ENCODE measurements at places on chromosomes 3 and 15.

DNA sequence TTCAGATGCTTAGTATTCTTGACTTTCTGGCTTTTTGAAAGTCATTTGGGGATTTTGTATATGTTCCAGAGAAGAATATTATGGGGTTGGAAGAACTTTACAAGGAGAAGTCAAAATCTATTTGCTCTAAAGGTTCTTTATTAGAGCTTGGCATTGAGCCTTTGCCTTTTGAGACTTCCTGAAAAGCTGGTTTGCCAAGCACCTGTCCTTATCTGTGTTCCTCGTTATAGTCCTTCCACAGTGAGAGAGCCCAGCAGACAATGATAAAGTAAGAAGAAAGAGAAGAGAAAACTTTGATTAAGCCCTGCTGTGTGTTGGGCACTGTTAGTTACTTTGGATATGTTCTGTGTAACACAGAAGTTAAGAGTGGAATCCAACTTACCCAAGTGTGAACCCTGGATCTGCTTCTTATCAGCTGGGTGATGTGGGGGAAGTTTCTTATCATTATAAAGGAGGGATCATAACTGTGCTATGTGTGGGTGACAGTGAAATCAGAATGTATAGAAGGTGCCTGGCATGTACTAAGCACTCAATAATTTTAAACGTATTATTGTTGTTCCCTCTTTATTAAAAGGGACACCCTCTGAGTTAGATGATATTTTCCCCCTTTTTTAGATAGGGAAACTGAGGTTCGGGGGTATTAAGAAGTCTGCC is 44.3 kb upstream of the POLR2M start:
- DNase-seq: no peak

- no peak for DNase-seq
Observed at GRCh38 chr15:31446546-31446945, 119.9 kb downstream of the KLF13 start.

GRCh38 chr3:166243511-166243910 is 406.3 kb upstream of the BCHE start:
- DNase-seq: no peak

DNA sequence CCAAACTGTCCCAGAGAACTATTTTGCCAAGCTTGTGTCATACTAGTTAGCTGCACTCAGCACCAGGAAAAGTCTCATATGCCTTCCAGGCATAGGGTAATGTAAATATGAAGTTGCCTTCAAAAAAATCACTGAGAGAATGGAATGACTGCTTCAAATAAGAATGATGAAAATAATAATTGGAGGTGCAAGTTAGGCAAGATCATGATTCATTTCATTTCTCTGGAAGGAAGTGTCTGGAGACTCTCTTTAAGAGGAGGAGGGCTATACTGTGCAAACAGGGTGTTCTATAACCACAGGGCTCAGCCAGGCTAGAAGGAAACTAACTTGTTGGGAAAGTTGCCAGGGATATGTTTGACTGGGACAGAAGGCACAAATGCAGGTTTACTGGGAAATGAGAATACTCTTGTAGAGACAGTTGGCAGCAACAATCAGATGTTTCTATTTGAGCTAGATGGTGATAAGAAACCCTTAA is 4.3 kb downstream of the SIDT1 start:
- DNase-seq: no peak

DNA sequence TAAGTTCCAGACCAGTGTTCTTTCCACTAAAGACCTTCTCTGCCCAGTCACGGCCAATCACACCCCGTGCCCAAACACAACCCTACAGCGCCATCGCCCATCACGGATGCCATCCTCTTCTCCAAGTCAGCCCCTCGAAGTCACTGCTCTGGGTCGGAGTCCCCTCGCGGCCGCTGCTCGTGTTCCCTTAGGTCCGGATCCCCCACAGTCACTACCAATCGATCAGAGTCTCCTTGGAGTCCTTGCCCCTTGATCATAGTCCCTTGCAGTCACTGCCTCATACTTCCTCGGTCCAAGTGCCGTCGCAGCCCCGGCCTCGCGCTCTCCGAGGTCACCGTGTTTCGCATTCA is 461 bp downstream of the PCYT1A start:
- DNase-seq: peak; percentile 2

GRCh38 chr3:123096731-123097130 is 29.9 kb downstream of the PDIA5 start:
- no peak for DNase-seq

GRCh38 chr3:62144482-62144881 is 228.9 kb downstream of the FEZF2 start:
- DNase-seq: no peak

DNA sequence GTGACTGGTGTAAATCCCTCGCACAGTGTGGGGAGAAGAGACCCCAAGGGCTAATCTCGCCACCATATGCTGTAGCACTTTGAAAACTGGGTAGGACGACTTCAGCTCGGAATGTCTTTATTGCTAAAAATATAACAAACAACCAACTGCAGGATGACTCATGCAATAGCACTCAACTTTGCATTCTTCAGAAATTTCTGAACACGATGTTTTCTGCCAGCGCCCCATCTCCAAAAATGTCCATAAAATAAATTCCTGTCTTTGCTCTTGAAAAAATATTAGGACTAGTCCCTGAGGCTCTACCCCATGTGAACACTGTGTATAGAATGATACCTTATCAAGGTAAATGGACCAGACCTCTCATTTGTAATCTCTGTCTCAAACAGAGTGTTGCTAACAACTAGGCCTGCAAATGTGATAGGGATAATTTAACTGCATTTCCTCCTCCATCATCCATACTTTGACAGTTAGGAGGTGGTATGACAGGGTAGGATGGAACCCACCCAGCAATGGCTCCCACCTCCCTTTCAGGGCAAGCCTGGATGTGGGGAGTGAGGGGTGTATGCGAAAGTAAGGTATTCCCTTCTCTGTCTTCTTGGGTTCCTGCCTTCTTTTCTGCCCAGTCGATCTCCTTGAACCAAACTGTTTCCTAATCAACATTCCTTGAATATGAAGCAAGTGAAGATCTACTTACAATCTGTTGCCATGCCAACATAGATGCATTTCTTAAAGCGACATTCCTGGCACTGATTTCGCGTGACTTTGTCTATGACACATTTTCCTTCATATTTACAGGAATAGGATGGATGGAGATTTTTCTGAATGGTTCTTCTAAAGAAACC is 201.1 kb downstream of the NR1D2 start:
- no peak for DNase-seq

DNA sequence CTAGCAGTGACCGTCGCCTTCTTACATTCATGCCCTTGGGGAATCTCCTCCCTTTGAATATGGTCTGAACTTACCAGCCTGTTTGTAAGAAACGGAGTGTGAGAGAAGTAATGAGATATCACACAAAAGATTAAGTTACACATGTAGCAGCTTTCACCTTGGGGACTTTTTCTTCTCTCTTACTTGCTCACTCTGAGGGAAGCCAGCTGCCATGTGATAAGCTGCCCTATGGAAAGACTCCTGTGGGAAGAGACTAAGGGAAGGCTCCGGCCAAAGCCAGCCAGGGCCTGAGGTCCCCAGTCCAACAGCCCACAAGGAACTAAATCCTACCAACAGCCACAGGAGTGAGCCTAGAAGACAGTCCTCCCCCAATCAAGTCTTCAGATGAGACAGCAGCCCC is 190.4 kb upstream of the TSC22D2 start:
- DNase-seq: no peak

DNA sequence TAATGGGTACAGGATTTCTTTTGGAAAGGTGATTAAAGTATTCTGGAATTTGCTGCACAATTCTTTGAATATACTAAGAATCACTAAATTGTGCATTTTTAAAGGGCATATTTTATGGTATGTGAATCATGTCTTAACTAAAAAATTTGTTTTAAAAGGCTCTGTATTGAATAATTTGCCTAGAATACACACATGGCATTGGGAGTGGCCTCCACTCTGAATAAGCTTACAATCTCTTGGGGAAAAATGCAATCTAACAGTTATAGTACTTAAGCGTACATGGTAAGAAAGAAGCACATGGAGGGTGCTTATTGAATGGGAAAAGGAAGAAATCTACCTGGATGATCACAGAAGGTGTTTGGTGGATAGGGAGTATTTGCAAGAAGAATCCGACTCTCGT is 385.1 kb downstream of the LPP start:
- no peak for DNase-seq

- peak; percentile 5 for DNase-seq
Observed at GRCh38 chr3:176872771-176873209, 324.5 kb downstream of the TBL1XR1 start.

- no peak for DNase-seq
Observed at GRCh38 chr15:63818629-63819028, 15.1 kb downstream of the HERC1 start.

GRCh38 chr3:58664611-58665010 is 2.0 kb downstream of the FAM3D start:
- DNase-seq: no peak

DNA sequence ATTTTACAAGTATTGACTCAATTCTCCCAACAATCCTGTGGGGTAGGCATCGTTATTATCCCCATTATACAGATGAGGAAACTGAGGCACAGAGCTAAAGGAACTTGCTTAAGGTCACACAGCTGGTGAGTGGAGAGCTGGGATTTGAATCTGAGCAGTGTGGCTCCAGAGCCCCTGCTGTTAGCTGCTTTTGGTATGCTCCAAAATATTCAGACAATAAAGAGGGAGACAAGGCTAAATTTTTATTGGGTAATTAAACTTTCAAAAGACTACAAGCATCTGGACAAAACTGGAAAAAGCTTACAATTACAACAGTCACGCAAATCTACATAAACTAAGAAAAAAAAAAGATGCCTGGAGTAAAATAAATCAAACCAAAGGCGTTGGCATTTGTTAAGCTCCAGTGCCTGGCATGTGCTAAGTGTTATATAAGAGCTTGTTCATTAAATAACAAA is 27.7 kb downstream of the CCDC13 start:
- DNase-seq: no peak

GRCh38 chr3:73475717-73476116 is 149.0 kb downstream of the PDZRN3 start:
- DNase-seq: no peak

DNA sequence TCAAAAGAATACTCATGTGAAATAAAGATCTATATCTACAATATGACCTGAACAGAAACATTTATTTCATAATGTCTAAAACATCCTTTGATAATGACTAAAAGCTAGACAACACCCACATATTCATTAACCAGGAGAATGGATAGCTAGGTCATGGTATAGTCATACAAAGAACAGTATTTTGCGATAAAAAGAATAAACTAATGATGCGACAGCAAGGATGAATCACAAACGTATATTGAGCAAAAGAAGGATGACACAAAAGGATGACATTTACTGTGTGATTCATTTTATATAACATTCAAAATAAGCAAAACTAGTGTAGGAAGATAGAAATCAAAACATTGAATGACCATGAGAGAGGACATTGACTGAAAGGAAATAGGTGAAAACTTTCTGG is 1233.1 kb downstream of the OTOL1 start:
- DNase-seq: no peak

DNA sequence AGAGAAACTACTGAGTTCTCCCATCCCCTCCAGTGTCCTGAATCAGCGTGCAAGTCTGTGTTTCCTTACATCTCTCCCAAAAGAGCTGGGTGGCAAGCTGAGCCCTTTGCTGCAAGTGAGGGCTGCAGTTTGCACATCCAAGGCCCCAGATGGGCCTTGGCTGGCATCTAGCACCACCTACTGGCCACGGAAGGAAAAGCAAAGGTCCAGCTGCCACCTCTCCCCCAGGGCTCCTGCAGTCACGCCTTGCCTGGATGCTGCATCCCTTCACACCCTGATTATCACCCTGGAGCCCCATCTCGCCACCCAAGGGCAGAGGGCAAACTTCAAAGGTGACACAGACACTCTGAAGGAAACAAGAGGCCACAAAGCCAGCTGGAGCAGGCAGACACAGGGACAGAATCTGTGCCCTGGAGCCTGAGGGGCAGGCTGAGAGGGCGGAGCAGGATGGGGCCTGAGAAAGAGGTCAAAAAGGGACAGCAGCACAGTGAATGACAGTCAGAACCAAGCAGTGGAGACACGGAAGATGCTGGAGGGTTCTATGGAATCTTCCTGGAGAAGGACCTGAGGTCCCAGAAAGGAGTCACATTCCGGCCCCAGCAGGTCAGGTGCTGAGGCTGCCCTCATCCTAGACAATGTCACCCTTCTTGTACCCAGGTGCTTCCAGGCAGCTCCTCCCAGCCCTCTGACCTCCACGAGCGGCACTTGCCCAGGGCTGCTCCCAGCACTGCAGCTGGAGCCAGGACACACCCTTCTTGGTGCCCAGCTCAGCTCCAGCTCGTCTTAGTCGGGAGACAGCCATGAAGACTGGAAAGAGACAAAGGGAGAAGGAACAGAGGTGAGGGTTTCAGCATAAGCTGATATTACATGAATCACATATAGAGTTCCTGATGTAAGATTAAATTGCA is 18.3 kb upstream of the NTRK3 start:
- DNase-seq: peak; percentile 9

DNA sequence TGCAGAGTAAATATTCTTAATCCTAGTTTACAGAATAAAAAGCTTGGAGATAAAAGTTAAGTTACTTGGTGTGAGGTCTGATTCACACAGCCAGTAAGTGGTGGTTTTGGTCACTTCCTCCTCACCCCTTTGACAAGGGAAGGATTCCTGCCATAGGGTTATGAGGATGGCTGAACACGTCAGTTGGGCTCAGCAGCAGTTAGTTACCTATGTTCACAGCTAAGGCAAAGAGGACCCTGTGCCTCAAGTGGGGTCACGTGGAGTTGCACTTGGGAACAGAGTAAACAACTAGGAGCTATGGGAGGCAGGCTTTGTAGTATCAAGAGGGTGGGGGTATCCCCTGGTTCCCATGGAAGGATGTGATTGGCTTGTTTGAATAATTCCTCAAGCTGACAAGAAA is 232.2 kb downstream of the UBE2E2 start:
- no peak for DNase-seq

- DNase-seq: no peak
Observed at GRCh38 chr15:62483814-62484213, 318.7 kb upstream of the C2CD4B start.

- no peak for DNase-seq
Observed at GRCh38 chr15:37015035-37015434, 85.3 kb downstream of the MEIS2 start.

DNA sequence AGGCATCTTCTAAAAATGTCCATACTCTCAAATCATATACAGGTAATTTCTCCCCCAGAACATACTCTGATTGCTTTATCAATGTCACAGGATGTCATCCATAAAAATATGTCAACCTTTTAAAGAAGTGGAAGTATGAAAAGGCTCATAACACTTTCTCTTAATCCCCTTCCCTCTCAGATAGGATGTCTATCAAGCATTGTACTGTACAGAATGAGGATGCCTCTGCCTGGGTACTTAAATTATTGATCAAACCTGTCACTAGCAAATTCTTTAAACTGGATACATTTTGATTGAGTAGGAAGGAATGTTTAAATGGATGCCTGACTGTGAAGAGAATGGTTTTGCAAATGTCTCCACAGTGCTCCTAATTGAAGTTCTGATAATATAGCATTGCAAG is 168.7 kb downstream of the EPHA3 start:
- no peak for DNase-seq

GRCh38 chr15:41958002-41958420 is 14.3 kb downstream of the EHD4 start:
- no peak for DNase-seq
